ENCODE measurements at places on chromosomes 13 and 19.

DNA sequence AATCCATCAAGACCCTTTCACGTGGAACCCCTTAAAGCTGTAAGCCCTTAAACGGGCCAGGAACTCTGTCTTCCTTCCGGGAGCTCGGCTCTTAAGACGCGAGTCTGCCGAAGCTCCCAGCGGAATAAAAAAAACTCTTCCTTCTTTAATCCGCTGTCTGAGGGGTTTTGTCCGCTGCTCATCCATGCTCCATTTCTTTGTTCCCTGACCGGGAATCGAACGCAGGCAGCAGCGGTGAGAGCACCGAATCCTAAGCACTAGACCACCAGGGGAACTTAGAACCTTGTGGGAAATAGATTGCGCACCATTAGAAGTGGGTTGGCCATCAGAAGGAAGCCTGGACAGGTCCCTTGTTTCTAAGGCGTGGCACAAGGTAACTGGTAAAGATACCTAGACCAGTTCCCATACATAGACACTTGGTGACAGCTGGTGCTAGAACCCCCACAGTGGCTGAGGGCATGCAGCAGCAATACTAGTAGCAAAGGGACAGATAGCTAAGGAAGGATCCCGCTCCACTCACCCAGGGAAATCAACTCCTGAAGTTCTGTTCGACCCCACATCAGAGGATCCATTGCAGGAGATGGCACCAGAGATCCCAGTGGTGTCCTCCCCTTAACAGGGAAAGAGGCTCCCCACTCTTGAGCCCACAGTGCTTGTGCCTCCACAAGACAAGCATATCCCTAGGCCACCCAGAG, 1.5 kb upstream of the RGCC start:
- no peak for DNase-seq

DNA sequence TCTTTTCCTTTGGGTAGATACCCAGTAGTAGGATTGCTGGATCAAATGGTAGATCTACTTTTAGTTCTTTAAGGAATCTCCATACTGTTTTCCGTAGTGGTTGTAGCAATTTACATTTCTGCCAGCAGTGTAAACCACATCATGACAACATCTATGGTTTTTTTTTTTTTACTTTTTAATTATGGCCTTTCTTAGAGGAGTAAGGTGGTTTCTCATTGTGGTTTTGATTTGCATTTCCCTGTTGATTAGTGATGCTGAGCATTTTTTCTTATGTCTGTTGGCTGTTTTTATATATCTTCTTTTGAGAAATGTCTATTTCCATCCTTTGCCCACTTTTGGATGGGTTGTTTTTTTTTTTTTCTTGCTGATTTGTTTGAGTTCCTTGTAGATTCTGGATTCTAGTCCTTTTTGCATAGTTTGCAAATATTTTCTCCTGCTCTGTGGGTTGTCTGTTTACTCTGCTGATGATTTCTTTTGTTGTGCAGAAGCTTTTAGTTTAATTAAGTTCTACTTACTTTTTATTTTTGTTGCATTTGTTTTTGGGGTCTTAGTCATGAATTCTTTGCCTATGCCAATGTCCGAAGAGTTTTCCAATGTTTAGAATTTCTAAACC, 38.8 kb downstream of the TDRD3 start:
- no peak for DNase-seq

- no peak for DNase-seq
These were observed 6.4 kb upstream of the PROZ start for GRCh38 chr13:113151745-113152690.

- DNase-seq, result no peak
These were observed 298.8 kb downstream of the LMO7 start for GRCh38 chr13:75934889-75935288.

GRCh38 chr13:99278200-99278599, 20.0 kb upstream of the GPR18 start:
- DNase-seq, result no peak

DNA sequence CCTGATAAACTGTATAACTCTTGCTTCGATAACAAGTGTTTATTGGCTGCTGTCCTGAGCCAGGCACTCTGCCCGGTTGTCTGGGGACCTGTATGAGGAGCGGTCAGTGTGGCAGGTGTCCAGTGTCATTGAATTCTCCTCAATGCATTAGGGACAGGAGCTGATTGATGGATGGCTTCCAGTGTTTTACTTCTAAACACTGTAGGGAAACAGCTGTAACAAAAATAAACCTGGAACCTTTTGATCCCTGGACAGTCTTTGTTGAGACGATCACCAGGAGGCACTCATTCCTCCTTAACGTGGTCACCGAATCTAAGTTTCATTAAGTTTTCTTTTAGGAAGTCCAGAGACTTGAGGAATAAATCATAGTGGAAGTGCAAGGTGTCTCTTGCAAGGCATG, 17.9 kb downstream of the UBAC2 start:
- no peak for DNase-seq

DNA sequence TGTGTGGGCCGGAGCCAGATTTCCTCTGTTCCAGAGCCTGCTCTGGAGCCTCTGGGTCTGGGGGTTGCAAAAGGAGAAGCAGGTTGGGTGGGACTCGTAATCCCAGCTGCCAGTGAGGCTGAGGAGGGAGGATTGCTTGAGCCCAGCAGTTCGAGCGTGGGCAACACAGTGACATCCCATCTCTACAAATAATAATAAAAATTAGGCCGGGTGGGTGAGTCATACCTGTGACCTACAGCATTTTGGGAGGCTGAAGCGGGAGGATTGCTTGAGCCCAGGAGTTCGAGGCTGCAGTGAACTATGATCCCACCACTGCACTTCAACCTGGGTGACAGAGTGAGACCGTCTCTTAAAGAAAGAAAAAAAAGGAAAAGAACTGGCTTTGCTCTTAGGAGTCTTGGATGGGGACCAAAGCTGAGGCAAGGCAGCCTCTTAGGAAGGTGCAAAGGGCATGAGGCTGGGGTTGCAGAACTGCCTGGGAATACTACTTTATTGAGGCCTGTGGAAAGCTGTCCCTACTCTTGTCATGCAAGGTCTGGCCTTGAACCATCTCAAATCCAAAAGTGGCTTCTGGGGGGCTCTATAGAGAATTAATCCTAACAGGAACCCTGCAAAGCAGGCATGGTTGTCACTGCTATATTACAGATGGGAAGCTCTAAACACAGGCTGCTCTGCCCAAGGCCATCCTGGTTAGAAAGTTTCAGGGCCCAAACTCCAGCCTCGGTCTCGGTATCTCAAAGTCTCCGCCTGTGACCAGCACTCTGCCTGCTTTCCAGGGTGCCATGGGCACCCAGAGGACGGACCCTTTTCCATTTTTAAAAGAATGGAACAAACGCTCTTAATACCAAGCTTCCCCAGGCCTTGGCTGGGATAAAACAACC, 880 bp upstream of the C19orf12 start:
- DNase-seq, result no peak

GRCh38 chr19:40389404-40390083, 437 bp downstream of the HIPK4 start:
- no peak for DNase-seq
